Inflammatory macrophage treated with lipopolysaccharide for 4 hours (primary cell): ENCODE measurements at places on chromosomes 3 and 15.
A peak's percentile ranks its signal among the peaks of the same experiment; 100 is the strongest.

DNA sequence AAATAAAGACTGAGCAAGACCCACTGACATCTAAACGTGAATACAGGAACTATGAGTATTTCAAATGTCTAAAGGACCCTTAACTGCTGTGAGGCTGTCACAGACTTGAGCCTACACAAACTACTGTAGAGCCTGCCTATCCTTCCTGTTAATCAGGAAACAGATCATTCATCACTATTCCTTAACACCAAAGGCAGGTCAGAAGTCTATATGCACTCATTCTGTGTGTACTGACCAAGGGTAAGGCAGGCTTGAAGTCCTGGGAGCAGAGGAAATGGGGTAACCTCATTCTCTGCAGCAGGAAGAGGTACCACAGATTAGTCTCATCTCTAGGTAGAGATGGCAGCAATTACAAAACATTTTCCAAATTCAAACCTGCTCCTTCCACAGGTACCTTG, 30.7 kb downstream of the NPTN start:
- DNase-seq, result no peak

- DNase-seq, result no peak
Measured at GRCh38 chr15:96460106-96460505, 129.6 kb downstream of the NR2F2 start.

GRCh38 chr15:48373821-48374451, 42.7 kb downstream of the DUT start:
- no peak for DNase-seq

GRCh38 chr3:72844436-72844993, 3.7 kb downstream of the SHQ1 start:
- DNase-seq, result peak; percentile 13
